Astrocyte of the spinal cord (primary cell): ENCODE measurements at places on chromosomes 5 and 9.
A peak's percentile ranks its signal among the peaks of the same experiment; 100 is the strongest.

DNA sequence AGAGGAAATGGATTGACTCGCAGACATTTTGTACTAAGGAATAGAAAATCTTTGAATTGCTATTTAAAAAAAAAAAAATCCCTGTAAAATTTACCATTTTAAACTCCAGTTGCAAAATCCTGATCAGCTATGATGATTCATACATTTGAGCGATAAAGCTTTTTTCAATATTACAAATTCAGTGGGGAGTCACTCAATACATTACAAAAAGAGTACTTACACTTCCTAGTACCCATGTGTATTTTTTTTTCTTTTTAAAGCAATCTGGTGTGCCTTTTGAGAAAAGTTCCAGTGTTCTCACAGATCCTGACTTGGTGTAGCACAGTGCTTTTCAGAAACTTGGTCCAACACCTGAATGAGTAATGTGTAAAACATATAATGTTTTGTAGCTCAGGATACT is 54.3 kb downstream of the PIK3R1 start:
- DNase-seq = no peak

DNA sequence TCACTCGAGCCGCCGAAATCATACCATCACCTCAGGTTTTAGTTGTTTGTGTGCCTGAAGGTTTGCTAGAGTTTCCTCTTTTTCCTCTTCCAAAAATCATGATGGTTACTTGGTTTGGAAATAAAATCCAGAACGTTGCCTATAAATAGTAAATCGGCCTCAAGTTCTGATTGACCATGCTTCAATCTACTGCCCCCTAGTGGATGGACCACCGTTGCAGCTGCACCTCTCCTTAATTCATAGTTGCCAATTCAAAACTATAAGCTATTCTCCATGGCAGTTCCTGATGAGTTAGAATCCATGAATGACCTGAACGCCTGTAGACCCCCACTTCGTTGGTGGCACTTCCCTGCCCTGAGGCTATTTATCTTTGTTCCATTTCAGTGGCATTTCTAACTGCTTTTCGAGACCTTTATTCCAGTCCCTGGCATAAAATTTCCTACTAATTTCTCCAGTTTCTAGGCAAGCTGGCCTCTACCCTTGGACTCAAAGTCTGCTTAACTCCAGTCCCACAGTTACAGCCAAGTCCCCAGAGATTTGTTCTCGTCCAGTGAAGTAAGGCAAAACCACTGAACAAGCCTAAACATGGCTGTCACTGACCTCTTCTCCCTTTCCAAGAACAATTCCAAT is 422.6 kb downstream of the EFNA5 start:
- DNase-seq = peak; percentile 50

GRCh38 chr5:125311743-125312142 is 565.3 kb upstream of the ZNF608 start:
- DNase-seq = peak; percentile 85

- peak; percentile 97 for DNase-seq
These were observed 69.0 kb upstream of the GRAMD2B start for GRCh38 chr5:126354012-126354857.

GRCh38 chr9:6584881-6585597 is 60.5 kb downstream of the GLDC start:
- peak; percentile 59 for DNase-seq

DNA sequence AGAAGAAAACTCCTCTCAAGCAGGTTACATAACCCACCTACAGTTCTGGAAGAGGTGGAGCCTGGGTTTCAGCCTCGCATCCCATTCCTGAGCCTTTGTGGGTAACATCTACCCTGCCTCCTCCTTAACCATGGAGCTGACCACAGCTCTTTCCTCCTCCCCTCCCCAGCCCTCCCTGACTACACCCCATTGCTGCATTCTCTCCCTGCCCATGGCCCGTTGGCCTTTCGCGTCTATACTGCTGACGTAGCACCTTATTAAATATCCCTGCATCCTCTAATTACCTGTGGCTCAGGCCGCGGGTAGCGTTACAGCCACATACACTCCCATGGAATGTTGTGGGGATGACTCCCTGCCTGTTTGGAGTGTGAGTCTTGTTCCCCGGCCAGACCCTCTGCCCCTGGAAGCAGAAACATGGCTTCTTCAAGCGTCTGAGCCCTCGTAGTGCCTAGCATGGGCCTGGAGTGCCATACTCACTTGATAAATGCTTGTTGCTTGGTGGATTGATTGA is 72.8 kb downstream of the WWC1 start:
- peak; percentile 82 for DNase-seq

GRCh38 chr9:132472599-132472998 is 62.6 kb downstream of the CFAP77 start:
- DNase-seq = no peak
